ENCODE measurements at places on chromosomes 1 and 21.

DNA sequence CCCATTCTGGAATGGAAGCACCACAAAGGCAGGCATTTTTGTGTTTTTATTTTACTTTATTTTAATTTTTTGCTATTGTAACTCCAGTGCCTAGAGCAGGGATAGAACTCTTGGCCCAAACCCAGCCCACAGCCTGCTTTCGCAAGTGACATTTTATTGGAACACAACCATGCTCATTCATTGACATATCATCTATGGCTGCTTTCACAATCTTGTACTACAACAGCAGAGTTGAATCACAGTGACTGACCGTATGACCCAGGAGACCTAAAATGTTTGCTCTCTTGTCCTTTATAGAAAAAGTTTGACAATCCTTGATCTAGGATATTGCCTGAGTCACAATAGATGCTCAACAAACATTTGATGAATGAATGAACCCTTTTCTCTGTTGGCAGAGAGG lies 83.9 kb upstream of the ATP1A1 start:
- DNase-seq: no peak

DNA sequence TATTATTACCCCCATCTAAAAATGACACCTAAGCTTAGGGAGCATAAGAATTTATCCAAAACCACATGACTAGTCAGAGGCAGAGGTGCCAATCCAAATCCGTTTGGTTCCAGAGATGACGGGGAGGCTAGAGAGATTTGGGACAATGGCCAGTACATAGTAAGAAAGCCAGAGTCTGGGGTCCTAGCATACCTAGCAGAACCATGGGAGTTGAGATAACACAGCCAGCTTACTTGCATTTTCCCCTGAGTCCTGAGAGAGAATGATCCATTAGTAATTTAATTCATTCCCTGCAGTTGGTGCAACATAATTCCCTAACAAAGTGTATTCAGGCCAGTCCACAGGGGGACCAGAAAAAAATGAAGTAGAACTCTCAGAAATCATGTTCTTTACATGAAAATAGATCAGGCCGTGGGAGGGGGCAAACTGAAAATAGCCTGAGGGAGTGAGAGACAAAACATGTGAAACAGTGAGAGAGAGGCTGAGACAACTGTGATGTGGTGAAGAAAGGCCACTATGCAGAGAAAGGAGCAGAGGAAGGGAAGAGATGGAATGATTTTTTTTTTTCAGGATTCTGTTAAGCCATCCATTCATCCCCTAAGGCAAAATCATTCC lies 243.3 kb downstream of the BRINP2 start:
- DNase-seq: no peak

- DNase-seq: no peak
Observed at GRCh38 chr1:210262897-210263272, 30.3 kb downstream of the SERTAD4 start.

DNA sequence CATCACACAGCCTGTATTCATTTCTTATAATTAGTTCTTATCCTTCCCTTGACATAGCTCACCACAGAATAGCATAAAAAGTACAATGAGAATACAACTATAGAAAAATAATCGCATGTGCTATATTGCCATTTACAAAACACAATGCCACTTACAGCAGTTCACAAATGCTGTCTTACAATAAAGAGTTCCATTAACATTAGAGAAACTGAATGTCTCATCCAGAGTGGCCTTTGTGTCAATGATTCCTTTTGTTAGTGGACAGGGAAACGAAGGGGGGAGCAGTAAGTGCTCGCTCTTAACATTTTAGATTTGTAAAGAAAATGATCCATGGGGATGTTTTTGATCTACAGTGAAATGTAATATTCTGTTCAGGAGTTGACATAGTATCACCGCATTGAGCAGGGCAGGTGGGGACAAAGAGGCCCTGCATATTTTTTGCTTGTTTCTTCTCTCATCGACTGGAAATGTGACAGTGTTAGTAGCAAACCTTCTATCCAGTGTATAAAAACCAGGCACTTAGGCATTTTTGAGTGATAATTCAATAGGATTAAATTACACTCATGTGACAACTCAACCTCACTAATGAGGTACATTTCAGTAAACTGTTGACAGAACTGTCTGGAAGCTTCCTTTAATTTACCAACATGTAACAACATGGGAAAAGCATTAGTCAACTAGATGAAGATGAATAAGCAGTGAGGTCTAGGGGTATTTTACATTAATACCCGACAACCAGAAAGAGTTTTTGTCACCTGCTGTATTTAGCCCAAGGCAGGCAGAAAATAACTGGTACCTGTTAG lies 35.6 kb upstream of the RRP15 start:
- DNase-seq: no peak

- no peak for DNase-seq
Observed at GRCh38 chr21:25424048-25424447, 183.2 kb downstream of the MRPL39 start.

DNA sequence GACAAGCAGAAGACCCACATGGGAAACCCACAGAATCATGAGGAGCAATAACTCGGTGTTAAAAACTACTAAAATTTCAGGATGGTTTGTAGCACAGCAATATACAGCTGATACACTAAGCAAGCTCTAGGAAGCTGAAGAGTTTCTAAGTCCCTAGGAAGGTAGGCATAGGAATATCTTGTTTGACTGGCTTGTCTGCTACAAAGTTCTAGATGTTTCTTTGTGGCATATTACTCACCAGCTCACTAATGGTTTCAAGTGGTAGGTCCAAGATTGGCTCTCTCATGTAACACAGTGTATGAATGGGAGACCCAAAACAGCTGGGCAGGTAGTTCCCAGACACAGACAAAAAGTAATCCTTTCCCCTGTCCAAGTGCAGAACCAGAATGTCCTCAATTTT lies 13.3 kb upstream of the MTF1 start:
- DNase-seq: no peak

- peak; percentile 27 for DNase-seq
Observed at GRCh38 chr1:231918239-231919015, 291.8 kb downstream of the DISC1 start.

DNA sequence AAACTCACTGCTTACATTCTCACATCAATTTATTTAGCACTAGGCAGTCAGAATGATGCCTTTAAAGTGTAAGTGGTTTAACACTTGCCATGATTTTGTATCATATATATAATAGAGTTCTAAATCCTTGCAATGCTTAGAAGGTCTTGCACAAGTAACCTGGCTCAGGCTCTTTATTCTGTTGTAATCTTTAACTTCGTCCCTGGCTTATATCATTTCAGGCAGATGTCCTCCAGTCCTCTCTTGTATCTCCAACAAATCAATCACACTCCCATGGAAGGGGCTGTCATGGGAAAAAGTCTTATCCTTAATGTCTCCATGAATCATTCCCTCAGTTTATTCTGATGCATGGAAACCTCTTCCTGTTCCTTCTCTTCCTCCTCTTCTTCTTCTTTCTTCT lies 841.6 kb upstream of the B3GALT2 start:
- no peak for DNase-seq

DNA sequence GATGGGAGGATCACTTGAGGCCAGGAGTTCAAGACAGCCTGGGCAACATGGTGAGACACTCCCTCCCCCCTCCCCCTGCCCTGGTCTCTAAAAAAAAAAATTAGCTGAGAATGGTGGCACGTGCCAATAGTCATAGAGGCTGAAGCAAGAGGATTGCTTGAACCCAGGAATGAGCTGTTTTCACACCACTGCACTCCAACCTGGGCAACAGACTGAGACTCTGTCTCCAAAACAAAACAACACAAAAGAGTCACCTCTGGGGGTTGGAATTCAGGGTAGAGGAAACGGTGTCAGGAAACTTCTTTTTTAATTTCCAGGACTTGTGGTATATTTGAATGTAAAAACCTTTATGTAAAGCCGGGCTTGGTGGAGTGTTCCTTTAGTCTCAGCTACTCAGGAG lies 43.2 kb downstream of the RHOU start:
- DNase-seq: no peak

- DNase-seq: no peak
Observed at GRCh38 chr1:153615406-153615805, 719 bp downstream of the S100A14 start.

DNA sequence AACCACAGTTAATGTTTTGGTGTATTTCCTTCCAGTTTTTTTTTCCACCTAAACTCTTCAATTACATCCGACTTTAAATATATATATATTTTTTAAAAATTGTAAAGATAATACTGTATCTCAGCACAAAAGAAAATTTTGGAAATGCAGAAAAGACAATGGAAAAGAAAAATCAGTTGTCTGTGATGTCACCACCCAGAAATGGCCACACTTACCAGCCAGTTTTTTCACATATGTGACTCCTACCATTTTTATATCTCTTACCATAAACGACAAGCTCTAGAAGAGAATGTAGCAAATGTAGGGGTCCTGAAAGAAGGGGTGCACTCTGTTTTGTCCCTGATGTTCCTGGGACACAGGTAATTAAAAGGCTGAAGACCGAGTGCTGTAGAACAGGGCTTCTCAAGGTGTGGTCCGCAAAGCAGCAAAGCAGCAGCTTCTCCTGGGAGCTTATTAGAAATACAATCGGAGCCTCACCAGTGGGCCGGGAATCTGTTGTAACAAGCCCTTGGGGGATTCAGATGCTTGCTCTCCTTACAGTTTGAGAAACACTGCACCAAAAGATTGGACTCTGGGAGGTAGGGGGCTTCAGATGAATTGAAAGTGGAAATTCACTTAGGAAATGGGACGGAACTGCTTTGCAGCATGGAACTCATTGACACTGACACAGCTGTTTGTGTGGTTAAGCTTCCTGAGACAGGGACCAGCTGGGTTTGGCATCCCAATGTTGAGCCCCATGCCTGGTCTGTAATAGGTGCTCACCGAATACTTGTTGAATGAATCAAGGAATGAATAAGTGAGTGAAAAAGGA lies 44.1 kb downstream of the ALPL start:
- no peak for DNase-seq

- DNase-seq: no peak
Observed at GRCh38 chr1:82034812-82035211, 234.1 kb downstream of the ADGRL2 start.
